Activated CD4-positive, alpha-beta T cell treated with anti-CD3 and anti-CD28 coated beads for 36 hours (primary cell): ENCODE measurements at places on chromosomes 1 and 21.

DNA sequence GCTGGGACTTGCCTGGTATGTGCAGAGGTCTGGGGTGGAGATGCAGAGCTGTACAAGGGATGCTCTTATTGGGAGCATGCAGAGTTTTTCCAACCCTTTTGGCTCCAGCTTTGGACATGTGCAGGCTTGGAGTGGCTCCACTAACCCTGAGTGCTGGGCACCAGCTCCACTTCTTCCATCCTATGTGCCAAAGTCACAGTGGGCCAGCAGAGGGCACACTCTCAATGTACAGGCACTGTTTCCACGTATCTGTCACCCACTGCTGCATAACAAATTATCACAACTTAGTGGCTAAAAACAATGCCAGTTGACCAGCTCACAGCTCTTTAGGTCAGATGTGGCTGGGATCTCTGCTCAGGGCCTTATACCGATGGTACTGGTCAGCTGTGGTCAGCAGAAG, 631.8 kb downstream of the AJAP1 start:
- DNase-seq, result peak; percentile 41

DNA sequence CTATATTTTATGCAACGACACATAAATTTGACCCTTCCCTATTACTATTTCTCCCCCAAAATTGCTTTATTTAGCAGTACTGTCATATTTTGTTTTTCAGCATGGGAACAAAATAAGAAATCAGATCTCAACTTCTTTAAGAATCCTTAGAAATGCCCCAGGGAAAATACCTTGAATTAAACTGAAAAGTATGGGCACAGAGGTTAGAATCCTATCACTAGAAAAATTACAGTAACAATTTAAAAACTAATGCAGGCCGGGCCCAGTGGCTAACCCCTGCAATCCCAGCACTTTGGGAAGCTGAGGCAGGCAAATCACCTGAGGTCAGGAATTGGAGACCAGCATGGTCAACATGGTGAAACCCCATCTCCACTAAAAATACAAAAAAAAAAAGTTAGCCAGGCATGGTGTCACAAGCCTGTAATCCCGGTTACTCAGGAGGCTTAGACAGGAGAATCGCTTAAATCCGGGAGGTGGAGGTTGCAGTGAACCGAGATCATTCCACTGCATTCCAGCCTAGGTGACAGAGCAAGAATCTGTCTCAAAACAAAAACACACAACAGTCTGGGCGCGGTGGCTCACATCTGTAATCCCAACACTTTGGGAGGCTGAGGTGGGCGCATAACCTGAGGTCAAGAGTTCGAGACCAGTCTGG, 51.4 kb downstream of the GNB1 start:
- DNase-seq, result no peak

- DNase-seq, result no peak
Measured at GRCh38 chr1:6082430-6082971, 36.8 kb downstream of the KCNAB2 start.

GRCh38 chr21:26405735-26406361, 167.2 kb downstream of the CYYR1 start:
- DNase-seq, result peak; percentile 24

DNA sequence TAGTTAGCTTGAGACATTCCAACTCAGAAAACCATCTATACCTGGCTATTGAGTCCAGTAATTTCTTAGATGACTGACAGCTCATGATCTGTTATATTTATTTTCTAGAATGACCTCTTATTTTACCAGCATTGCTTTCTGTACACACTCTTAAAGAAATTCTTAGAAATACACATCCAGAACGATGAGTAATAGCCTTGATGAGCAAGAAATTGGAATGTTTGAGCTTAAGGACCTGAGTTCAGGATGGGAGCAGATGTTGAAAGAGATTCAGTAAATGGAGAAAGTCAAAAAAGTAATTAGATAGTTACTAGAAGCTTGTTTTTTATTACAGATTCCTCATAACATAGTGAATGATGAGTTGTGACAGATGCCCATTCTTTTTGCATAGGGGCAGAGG, 11.7 kb downstream of the PYHIN1 start:
- DNase-seq, result no peak

DNA sequence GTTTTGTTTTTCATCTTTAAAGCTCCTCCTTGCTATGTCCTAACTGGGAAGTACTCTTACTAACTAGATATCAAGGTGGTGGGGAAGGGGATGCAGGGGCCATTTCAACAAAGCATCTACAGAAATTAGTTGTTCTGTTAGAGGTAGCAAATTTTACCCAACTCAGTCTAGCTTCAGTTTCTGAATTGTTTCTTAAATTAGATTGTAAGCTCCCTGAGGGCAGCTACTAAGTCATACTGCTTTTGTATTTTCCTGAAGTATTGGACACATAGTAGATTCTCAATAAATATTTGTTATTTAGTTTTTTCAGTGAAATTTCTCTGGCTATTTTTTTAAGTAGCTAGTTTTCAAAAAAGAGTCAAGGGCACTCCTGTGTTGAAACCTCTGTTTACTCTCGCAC, 1.8 kb downstream of the UBAP2L start:
- DNase-seq, result no peak
